G401 (cell line): ENCODE measurements at places on chromosomes 2 and 18.

DNA sequence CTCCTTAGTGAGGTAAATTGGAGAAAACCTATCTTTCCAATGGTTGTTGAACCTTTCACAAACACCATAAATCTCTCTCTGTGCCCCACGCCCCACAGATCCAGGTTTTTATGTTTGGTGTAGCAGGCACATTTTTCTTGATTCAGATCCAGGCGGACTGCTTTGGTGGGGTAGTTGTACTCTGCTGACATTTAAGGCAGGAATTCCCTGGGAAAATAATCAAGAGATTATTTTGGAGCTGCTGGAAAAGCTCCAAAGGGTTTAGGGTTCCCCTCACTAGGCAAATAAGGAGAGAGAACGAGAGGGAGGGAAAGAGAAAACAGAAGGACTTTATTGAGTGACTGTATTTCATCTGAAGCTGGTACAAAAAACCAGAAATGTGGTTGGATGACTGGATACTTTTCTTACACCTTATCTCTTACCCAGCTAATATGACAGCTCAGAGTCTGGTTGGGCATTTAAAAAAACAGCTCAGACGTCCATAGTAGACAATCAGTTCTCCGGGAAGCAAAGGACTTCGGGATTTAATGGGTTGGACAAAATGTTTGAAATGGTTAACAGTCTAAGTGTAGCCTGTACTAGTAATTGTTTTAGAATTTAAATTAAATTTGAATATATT lies 3.6 kb upstream of the AQP4 start:
- no peak for DNase-seq

GRCh38 chr2:170191166-170191866 lies 13.4 kb downstream of the MYO3B start:
- DNase-seq, result no peak

DNA sequence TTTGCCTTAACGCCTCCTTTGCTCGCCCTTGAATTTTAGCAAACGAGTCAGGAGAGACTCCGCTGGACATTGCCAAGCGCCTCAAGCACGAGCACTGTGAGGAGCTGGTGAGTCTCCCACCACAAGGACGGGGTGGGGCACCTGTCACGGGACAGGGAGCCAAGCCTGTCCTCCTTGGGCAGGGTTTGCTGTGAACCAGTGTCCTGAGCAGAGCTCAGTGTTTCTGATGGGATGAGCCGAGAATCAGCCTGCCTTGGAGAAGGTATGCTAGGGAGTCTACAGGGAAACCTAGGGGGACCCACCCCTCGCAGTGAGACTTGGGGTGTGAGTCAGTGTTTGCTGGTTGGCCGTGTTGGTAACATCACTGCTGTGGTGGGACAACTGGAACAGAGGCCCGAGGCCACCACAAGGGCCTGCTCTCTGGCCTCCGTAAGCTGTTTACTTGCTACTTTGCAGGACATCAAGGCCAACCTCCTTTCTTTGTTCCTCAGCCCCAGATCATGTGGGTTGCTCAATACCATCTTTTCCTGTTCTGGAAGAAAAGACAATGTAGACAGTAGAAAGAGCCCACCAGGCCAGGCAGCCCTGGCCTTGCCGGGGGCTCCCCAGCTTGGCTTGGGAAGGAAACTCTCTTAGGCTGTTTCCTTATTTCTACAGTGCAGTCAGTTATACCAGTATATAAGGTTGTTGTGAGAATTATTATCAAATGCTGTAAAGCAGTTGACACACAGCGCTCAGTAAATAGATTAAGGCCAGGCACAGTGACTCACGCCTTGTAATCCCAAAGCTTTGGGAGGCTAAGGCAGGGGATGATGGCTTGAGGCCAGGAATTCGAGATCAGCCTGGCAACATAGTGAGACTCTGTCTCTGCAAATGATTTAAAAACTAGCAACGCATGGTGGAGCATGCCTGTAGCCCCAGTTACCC lies 42.4 kb downstream of the ITGB1BP1 start:
- DNase-seq, result peak; percentile 49

GRCh38 chr2:31275976-31276375 lies 42.0 kb downstream of the EHD3 start:
- no peak for DNase-seq

DNA sequence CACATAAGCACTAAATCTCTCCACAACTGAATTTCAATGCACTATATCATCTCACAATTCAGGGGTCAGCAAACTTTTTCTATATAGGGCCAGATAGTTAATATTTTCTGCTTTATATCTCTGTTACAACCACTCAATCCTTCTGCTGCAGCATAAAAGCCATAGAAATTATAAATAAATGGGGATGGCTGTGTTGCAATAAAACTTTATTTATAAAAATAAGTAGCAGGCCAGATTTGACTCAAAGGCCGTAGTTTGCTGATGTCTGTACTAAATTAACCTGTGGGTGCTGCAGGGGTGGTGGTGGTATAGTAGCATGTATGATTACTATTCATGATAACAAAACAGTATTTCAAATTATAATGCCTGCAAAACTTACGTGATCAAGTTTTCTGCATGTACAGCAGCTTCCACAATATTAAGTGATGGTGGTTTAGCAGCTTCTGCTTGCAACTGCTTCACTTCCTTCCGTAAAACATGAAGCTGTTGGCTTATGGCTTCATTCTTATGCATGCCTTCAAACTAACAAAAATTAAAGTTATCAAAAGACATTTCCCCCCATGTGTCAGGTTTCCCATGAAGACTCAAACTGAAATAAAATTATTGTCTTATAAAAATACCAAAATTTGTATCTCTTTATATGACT lies 64.1 kb downstream of the SIGLEC15 start:
- no peak for DNase-seq

DNA sequence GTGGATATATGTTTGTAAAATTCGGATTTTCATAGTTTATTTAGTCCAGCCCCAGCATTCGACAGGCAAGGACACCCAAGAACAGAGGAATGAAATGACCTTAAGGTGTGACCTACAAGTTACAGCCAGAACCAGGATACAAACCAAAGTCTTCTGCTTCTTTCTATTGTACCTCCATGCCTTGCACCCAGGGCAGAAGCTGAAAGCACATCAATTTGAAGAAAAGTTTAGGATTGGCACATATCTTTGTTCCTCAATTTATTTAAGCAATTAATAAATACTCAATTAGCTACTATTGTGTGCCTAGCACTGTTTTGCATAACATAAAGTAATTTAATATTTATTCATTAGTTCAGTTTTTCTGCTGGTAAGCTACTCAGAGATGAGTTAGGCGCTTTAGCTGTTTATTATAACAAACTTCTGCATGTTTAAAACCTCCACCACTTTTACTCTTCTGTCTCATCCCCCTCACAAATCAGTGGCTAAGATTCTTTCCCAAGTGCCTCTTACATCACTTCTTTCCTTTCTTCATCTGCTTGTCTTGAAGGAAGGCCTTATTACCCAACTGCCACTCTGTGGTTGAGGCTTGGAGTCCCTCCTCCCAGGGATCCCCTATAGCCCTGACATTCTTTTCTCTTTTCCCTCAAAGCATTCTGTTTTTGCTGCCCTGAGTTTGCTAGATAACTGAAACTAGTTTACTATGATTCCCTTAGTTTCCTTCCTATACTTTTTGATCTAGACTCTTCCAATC lies 37.1 kb upstream of the DARS1 start:
- no peak for DNase-seq

DNA sequence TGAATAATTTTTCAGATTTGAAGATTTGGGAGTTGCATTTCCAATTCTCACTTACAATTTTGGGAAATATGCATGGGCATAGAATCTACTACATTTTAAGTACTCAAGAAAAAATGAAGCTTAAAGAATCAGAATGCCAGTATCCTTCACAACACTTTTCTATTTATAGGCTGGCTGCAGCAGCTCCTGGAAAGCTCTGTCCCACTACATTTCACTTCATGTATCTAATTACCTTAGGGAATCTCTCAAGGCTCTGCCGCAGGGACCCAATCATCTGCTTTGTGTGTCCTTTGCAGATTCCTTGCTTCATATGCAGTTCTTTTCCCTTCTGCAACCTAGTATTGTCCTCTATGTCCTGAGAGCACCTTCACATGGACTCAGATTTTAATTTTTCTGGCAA lies 102.9 kb downstream of the NUP35 start:
- DNase-seq, result no peak

- DNase-seq, result no peak
These were observed 1.9 kb downstream of the TFPI start for GRCh38 chr2:187552381-187552780.

DNA sequence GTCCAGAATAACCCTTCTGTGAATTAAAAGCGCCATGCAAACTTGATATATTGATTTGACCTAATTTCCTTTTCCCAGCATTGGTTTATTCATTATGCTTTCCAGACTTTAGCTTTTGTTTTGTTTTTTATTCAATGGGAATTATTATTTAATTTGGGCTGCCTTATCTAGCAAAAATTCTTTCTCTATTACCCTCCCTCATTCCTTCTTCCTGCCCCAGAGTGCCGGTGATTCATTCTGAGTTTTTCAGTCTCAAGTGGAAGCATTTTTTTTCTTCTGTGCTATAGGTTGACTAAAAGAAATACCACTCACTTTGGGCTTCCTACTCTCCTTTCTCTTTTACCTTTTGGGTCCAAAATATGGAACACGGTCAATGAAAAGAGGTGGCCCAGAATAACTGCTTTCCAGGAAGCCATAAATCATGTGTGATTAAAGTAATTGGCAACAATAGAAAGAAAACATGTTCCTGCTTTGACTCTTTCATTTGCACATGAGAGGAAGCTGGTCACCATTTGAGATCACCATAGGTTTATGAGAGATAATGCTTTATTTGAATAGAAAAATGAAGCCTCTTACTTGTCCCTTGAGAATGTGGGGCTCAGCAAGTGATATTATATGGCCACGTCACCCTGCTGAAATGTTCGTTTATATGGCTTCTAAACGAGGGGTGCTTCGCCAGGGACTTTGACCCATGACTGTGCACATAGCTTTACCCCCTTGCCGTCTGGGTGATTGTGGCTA lies 422.8 kb upstream of the ZEB2 start:
- DNase-seq, result no peak
